RWPE2 (cell line): ENCODE measurements at places on chromosomes 12 and 14.

- no peak for DNase-seq
Observed at GRCh38 chr14:76672123-76672522, 89.1 kb upstream of the VASH1 start.

GRCh38 chr14:100088226-100088625 is 23.0 kb downstream of the EVL start:
- no peak for DNase-seq

- DNase-seq = peak; percentile 92
Observed at GRCh38 chr12:6944381-6945186, 762 bp downstream of the C12orf57 start.

- no peak for DNase-seq
Observed at GRCh38 chr14:71317385-71318096, 410.3 kb downstream of the PCNX1 start.

DNA sequence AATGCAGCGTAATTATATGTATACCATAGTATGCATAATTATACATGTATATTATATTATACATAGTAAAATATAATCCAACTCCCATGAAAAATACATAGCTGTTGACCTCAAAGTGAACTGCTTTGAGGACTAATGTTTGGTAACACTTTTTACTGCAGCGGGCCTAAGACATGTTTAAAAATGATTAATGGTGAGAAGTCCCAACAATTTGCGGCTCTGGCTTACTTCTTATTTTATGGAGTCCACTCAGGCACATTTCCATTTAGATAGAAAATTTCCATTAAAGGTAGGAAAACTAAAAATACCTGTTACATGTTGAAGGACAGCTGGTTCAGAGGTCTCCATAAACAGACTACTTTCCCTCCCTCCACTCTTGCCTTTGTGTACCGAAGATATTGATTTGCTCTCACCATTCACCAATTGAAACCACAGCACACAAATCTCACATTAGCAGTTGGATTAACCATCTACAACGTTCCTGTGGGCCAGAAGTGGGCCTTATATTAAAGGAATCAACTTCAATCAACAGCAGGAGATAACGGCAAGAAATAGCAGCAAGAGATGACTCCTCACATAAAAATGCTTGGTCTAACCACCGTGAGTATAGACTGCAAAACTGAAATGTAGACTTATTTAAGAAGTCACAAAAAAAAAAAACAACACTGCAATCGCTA is 14.1 kb upstream of the NT5DC3 start:
- no peak for DNase-seq
